ENCODE measurements at places on chromosomes 12 and 14. TPM values are rescaled to one million over a fixed set of nuclear protein-coding genes. Genes with fewer than 3 reads are reported as not detected.

- H3K27ac ChIP-seq = no peak overlapping the region
- peaks cover 20% of the 10 kb centered on the region for H3K4me1 ChIP-seq
- H3K27me3 ChIP-seq = no peaks in the 10 kb centered on the region
- DNase-seq = no peak
- no peak overlapping the region for H3K4me3 ChIP-seq
- H3K36me3 ChIP-seq = no peaks in the 10 kb centered on the region
Observed at GRCh38 chr14:99807413-99808153, 14.4 kb downstream of the EML1 start.

DNA sequence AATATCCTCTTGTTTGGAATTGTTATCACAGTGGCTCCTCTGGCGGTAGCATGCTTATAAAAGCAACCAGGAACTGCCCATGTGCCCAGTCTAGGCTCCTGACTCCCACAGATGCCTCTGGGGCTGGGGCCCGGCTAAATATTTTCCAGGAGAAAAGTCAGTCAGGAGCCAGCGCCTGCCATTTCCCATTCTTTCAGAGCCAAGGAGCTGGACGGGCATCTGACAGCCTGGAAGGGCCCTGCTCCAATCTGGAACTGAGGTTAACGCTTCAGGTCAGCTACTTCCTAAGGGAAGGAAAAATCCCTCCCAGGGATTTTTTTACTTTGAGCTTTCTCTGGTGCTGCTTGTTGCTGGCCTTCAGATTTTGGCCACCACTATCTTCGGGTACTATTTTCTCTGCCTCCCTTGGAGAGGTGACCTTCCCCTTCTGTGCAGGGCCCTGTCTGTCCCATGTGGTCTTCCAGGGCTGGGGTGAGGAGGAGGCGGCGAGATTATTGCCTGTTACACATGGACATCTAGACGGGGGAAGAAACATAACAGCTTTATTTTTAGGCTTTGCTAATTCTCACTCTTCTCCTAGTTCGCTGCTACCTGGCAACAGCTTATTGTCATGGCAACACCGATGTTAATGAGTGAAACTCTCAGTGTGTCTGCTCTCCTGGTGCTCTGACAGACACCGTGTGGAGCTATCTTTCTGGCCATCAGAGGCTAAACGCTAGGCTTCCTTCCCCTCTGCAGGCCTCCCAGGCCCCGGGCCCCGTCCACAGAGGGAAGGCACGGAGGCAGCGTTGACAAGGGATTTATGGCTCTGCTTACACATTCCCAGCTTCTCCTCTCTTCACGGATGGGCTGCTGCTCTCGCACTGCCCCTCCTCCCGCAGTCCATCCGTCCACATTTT lies 160.4 kb downstream of the CACNA1C start:
- DNase-seq = no peak
- peaks cover 38% of the 10 kb centered on the region for H3K4me1 ChIP-seq
- H3K27ac ChIP-seq = peak overlapping the region; percentile 68
- no peaks in the 10 kb centered on the region for H3K36me3 ChIP-seq
- H3K4me3 ChIP-seq = no peak overlapping the region
- H3K27me3 ChIP-seq = no peaks in the 10 kb centered on the region

- peaks cover 40% of the 10 kb centered on the region for H3K4me1 ChIP-seq
- no peak overlapping the region for H3K4me3 ChIP-seq
- DNase-seq = no peak
Observed at GRCh38 chr12:6078398-6079096, 45.9 kb downstream of the VWF start.

DNA sequence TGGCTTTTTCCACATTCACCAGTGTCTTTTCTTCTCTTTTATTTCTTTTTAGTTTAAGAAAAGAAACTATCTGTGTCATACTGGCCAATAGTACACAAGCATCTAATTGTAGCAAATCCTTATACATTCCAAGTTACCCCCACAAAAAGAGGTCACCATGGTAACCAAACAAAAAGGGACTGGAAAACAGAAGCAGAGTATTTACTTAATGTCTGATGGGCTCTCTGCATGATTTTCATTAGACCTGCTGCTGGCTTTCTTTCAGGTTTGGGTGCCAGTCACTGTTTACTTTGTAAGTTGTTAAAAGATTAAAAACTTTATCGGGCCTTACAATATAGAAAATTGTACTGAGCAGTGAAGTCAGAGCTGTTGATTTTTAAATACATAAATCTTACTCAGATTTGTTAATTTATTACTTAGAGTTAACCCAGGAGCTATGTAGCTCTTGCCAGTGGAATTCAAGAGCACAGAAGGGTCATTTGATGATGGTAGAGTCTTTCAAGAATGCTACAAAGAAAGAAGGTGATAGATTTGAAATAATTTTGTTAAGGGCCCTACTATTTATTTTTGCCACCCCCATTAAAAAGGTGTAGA lies 123.9 kb downstream of the BRMS1L start:
- H3K27ac ChIP-seq = no peak overlapping the region
- no peaks in the 10 kb centered on the region for H3K36me3 ChIP-seq
- no peaks in the 10 kb centered on the region for H3K4me1 ChIP-seq
- no peak overlapping the region for H3K4me3 ChIP-seq

DNA sequence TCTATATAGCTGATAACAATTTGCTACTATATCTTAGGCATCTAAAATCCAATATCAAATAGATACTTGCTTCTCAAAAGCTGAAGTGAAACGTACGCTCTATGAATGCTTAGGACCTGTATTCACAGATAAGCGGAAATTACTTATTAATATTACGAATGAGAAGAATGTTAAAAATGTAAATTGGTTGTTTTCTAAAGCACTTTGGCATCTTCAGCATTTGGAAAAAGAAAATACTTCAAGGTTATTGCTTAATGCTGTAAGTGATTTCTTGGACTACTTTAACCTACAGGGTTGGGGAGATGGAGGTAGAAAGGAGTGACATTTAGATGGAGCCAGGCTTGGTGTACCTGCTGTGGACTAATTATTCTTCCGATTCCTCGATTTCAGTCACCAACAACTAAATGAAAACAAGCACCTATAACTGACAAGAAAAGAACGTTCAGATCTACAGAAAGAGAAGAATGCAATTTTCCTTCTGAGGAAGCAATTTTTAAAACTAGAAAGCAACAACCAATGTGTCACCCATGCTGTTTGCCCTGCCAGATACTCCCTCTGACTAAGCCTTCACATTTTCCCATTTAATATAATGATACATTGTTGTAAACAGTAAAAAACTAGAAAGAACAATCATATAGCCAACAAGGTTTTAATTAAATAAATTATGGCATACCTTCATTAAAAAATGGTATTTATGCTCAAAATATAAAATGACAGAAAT lies 49.3 kb downstream of the SLC25A21 start:
- H3K36me3 ChIP-seq = no peaks in the 10 kb centered on the region
- no peaks in the 10 kb centered on the region for H3K4me1 ChIP-seq
- no peak overlapping the region for H3K4me3 ChIP-seq
- no peaks in the 10 kb centered on the region for H3K27me3 ChIP-seq
- DNase-seq = no peak

DNA sequence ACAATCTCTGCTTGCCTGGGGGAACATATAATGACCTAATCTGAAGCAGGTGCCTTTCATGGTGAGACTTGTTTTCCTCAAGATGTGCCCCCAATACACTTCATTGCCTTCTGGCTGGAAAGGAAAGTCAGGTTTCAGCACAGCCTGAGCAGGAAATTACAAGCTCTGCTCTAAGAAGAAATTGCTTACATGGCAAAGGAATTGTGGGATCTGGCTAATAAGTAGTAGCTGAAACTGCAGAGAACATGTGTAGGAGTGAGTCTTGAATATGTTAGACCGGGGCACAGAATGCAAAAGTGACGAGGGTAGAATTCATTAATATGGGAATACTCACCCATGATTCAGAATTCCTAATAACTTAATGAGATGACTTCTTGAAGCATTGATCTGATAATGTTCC lies 6.3 kb upstream of the CFAP54 start:
- no peaks in the 10 kb centered on the region for H3K27me3 ChIP-seq
- H3K4me1 ChIP-seq = no peaks in the 10 kb centered on the region
- H3K36me3 ChIP-seq = no peaks in the 10 kb centered on the region
- H3K4me3 ChIP-seq = no peak overlapping the region

GRCh38 chr12:3603576-3603975 lies 112.6 kb downstream of the PRMT8 start:
- peaks cover 6% of the 10 kb centered on the region for H3K27me3 ChIP-seq
- no peak for DNase-seq
- H3K4me1 ChIP-seq = peaks cover 22% of the 10 kb centered on the region
- H3K36me3 ChIP-seq = no peaks in the 10 kb centered on the region
- H3K27ac ChIP-seq = no peak overlapping the region
- no peak overlapping the region for H3K4me3 ChIP-seq

DNA sequence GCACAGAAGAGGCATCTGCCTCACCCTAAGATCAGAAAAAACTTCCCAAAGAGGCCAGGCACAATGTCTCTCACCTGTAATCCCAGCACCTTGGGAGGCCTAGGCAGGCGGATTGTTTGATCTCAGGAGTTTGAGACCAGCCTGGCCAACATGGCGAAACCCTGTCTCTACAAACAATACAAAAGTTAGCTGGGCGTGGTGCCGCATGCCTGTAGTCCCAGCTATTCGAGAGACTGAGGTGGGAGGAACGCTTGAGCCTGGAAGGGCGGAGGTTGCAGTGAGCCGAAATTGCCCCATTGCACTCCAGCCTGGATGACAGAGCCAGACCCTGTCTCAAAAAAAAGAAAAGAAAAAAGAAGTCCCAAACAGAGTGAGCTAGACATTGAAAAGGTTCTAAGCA lies 4.5 kb downstream of the ZBTB1 start:
- DNase-seq = no peak
- H3K27me3 ChIP-seq = no peaks in the 10 kb centered on the region
- no peaks in the 10 kb centered on the region for H3K36me3 ChIP-seq

DNA sequence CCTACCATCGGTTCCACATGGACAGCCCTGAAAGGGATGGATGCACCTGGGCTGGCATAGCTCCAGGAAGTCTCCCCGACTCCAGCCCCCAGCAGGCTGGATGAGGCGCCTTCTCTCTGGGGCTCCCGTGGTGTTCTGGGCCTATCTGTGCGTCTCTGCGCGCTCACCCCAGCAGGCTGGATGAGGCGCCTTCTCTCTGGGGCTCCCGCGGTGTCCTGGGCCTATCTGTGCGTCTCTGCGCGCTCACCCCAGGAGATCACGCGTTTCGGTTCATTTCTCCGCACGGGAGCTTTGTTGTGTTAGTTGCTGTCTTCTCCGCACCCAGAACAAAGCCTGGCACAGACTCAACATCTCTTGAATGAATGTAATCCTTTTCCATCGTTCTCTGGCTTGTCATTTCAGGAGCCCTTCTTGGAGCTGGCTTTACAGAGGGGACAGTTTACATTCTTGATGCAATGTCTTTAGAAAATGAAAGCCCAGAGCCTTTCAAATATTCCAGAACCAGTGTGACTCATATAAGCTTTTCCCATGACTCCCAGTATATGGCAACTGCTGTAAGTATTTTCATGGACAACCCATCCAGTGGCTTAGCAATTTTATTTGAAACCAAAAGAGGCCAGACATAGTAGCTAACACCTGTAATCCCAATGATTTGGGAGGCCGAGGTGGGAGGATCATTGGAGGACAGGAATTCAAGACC lies 40.3 kb downstream of the CFAP251 start:
- no peaks in the 10 kb centered on the region for H3K4me1 ChIP-seq
- H3K27me3 ChIP-seq = no peaks in the 10 kb centered on the region
- H3K4me3 ChIP-seq = no peak overlapping the region
- H3K36me3 ChIP-seq = no peaks in the 10 kb centered on the region
- DNase-seq = no peak

B4GALNT1 gene
- 2.8 TPM for total RNA-seq

SLC5A8 gene
- not detected for total RNA-seq

GPR135 gene
- 9.1 TPM for total RNA-seq

SNX6 gene
- 58.8 TPM for total RNA-seq

MDGA2 gene
- total RNA-seq = not detected

All from esophagus muscularis mucosa (tissue), 4 donors.